Stimulated activated CD8-positive, alpha-beta memory T cell treated with anti-CD3 and anti-CD28 coated beads, Interleukin-12 subunit alpha, Interleukin-12 subunit beta, amount 100 ng/mL, for 4 hours (primary cell): ENCODE measurements at places on chromosomes 7 and 10.
A peak's percentile ranks its signal among the peaks of the same experiment; 100 is the strongest.

DNA sequence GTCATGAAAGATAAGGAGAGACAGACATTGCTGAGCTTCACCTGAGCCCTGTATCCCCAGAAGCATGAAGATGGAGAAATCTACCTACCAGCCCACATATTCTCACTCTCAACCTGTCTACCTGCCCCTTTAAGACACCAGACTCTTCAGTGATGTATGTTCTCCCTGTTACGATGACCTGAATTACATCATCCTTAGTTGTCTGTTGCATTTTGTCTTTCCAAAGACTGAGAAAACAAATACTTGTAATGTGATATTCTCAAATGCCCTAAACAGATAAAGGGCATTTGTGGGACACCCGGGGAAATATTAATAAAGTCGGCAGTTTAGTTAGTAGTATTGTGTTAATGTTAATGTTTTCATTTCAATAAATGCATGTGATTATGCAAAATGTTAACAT, 305.8 kb upstream of the IGFBP3 start:
- DNase-seq: no peak

GRCh38 chr7:42432644-42433043, 195.6 kb upstream of the GLI3 start:
- DNase-seq: no peak

DNA sequence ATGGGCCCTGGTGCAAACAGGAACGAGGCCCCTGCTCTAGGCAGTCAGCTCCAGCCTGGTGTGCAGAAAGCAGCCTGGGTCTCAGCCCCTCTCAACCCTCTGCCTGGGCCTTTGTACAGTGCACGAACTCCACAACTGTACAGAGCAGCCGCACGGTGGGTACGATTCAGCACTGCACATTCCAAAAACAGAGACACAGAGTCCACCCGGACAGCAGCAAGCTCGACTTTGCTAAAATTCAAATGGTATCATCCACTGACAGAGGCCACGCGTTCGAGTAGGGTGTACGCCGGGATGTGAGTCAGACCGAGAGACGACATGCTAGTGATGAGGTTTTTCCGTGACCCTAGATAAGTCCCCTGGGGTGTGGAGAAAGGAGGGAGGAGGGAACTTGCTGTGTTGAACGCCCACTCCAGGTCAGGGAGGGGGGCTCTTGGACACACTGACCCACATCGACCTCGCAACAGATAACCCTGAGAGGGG, 65.6 kb upstream of the PDGFA start:
- no peak for DNase-seq

DNA sequence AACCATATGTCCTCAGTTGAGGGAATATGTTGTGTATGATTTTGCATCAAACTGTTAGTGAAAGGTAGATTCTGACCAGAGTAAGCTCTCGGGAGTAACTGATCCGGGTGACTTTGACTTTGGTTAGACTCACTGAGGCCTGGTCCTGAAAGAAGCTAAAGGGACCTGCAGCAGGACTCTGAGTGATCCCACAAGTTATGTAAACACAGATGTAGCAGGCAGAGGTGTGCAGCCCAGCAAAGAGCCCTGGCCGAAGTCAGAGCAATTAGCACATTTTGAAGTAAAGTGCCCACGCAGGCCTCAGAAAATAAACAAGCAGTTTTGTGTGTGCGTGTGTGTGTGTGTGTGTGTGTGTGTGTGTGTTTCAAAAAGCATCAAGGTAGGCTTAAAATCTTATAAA, 245.6 kb upstream of the FERD3L start:
- no peak for DNase-seq

GRCh38 chr7:80134536-80135308, at the start of gene GNAI1:
TSS of gene GNAI1 (plus strand) at chr7:80134831. CDS start at chr7:80135161, 330 bp downstream.
- DNase-seq: peak; percentile 10

- peak; percentile 28 for DNase-seq
Observed at GRCh38 chr10:3095373-3096139, 28.2 kb downstream of the PFKP start.

DNA sequence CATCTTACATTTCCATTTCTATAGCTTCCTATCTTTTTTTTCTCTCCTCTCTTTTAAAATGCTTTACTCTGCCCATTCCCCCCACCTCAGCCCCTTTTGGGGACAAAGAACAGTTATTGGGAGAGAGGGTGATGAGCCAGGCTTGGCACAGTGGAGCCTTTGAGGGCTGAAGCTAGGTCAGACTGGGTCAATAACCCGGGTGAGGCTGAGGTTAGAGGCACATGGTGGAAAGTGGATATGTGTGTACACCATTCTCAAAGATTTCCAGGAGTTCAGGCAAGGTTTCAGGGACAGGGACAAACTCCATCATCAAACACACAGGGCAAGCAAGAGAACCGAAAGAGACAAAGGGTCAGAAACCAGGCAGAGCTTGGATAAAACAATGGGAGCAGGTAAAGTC, 11.5 kb downstream of the ABCB4 start:
- DNase-seq: no peak

GRCh38 chr7:155206318-155207020, 91.2 kb upstream of the INSIG1 start:
- DNase-seq: peak; percentile 35

GRCh38 chr10:101762736-101763135, 13.2 kb downstream of the FGF8 start:
- DNase-seq: no peak
